ENCODE measurements at places on chromosomes 2 and 18.

- no peak for DNase-seq
Observed at GRCh38 chr2:47177043-47177565, 22.0 kb upstream of the STPG4 start.

DNA sequence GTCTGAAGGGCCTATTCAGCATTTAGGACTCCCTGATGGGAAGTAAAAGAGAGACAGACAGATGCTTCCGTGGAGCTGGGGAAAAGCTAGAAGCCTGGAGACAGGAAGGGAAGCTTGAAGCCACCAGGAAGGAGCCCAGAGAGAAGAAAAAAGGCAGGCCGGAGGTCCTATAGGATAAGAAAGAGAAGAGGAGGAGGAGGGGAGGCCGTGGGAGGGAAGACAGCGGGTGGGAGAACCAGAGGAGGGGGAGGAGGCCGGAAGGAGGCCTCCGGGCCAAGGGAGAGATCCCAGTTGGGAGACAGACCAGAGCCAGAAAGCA, 107.1 kb upstream of the PKDCC start:
- no peak for DNase-seq

DNA sequence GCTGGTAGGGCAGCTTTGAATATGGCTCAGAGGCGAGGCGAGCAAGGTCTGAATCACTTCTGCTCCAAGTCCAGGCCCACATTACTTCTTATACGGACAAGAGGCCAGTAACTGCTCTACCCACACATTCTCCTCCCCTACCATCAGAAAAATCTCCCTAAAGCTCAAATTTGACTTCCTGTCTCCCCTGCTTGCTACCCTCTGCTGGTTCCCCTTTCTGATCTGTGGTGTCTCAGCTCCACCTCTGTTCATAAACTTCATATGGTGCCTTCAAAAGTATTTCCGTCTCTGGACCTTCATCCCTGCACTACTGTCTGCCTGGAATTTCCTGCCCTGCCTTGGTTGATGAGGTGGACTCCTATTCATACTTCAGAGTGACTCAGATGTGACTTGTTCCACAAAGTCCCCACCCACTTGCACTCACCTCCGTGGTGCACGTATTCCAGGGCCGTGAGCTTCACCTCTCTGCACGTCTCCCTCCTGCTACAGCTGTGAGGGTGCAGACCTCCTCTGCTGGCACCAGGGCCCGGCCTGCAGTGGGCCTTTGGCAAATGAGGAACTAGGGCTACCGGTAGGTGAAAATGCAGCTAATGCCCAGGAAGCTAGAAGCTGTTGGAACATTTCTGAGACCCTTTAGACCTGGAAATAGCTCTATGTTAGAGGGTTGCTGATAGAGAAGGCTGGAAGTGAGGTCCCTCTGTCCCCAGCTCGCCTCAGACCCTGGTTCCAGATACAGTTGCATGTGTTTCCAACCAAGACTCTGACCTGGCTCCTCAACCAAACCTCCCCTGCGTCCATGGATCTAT, 24.6 kb upstream of the KCMF1 start:
- DNase-seq = no peak

DNA sequence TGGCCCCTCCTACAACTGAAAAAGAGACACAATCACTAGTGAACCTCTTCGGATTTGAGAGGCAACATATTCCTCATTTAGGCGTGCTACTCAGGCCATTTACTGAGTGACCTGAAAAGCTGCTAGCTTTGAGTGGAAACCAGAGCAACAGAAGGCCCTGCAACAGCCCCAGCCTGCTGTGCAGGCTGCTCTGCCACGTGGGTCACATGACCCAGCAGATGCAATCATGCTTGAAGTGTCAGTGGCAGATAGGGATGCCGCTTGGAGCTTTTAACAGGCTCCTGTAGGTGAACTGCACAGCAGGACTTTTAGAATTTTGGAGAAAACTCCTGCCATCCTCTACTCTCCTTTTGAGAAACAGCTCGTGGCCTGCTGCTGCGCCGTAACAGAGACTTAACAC, 578.6 kb upstream of the RAB6C start:
- DNase-seq = no peak

- DNase-seq = no peak
Observed at GRCh38 chr2:231353469-231353868, 42.0 kb upstream of the B3GNT7 start.

DNA sequence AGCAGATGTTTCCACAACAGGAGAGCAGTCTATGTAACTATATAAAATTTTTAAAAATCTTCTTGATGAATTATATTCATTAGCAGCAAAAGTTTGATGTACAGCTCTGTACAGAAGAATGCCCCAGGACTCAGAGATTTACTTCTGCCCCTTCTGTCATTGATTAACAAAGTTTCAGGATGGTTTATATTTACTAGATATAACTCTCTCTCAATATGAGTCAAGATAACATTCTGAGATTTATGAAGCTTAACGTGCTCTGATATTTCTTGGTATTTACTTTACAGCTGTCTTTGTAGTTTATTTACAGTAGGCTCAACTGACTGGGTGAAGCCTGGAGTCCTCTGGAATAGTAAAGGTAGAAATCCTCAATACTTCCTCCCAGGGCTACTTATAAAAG, 93.6 kb upstream of the HNMT start:
- no peak for DNase-seq

- peak; percentile 48 for DNase-seq
Observed at GRCh38 chr2:198054299-198054698, 249.9 kb downstream of the PLCL1 start.

DNA sequence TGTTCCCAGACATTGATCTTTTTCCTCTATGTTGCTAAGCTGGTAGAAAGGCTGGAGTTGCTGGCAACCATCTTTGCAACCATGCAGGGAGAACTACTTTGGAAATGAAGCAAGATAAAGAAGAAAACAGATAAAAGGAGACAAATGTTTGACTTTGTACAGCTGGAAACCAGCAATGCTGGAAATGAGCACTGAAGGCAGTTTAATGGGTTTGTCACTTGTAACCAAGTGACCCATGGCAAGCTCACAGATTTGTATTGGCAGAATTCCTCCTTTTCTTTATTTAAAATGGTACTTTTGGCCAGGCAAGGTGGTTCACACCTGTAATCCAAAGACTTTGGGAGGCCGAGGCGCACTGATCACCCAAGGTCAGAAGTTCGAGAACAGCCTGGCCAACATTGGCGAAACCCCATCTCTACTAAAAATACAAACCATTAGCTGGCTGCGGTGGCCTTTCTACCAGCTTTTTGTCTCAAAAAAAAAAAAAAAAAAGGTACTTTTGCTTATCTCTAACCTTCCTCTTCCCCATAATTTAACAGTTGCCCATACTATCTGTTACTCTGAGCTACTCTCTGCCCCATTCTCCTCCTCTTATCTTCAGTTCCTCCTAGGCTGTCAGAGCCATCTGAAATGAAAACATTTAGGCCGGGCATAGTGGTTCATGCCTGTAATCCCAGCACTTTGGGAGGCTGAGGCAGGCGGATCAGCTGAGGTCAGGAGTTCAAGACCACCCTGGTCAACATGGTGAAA, 2.0 kb upstream of the BOLA3 start:
- no peak for DNase-seq

- peak; percentile 89 for DNase-seq
Observed at GRCh38 chr2:240437861-240438809, 2.7 kb downstream of the GPC1 start.

DNA sequence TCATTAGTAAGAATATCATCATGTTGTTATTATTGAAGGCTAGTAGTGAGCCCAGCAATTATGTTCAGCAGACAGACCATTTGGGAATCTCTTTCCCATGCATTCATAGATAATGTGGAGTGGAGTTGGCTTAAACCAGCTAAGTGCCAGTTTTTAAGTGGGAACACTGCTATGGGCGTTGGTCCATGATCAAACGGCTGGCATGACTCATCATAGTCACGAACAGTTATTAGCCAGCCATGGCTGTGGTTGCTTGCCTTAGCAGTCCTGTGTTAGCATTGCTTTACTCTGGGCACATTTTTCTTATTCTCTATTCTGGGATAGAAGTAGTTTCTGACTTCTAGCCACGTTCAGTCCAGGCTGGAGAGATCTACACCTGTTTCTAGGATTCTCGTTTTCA, 17.7 kb downstream of the EIF4E2 start:
- DNase-seq = no peak

GRCh38 chr2:88545118-88545517, 82.1 kb downstream of the EIF2AK3 start:
- DNase-seq = peak; percentile 85

DNA sequence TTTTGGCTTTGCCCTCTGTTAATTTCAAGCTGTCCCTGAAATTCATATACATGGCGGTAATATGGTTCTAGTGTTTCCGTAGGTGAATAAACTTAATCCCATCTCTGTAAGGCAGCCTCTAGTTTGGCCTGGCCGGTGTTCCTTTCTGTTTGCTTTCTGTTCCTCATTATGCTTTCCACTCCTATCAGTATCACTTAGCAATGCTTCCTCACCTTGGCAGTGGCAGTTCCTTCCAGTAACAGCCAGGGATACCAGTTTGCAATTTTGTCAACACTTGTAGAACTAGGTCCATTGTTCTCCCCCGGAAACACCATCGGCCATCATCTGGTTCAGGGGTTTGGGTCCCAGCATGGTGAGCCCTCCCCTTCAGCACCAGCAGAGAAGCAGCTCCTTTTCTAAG, 18.2 kb upstream of the TNP1 start:
- no peak for DNase-seq

GRCh38 chr2:207422380-207422779, 107.4 kb upstream of the CREB1 start:
- DNase-seq = no peak

GRCh38 chr2:239400596-239401066, at the start of gene HDAC4:
HDAC4 (minus strand) TSS chr2:239401020; CDS start chr2:239352699, 48,321 bp downstream.
- peak; percentile 74 for DNase-seq

DNA sequence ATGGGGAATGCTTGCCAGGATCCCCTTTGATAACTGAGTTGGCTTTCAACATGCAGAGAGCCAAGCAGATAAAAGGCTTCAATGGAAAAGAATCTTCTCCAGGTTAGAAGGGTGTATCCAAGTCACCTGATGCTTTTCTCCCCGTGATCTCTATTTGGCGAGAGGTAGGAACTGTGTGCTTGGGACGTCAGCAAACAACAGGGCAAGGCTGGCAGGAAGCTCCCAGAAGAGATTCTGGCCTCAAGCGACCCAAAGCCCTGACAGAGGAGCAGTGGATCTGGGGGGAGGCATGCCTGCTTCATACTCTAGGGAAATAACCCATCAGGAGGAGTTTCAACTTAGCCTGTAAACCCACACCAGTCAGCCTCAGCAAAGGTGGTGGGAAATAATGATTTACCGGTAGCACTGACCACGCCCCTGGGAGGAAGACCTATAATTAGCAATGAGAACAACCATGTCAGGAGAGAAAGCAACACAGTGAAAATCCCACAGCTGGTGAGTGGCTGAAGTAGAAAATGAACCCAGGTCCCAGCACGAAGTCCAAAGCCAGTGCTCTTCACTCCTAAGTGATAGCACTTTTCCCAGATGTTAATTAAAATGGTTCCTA, 76.3 kb upstream of the SEC11C start:
- no peak for DNase-seq

GRCh38 chr2:134146620-134147019, 107.3 kb upstream of the MGAT5 start:
- no peak for DNase-seq

GRCh38 chr2:33130544-33130943, 183.8 kb downstream of the LTBP1 start:
- no peak for DNase-seq

DNA sequence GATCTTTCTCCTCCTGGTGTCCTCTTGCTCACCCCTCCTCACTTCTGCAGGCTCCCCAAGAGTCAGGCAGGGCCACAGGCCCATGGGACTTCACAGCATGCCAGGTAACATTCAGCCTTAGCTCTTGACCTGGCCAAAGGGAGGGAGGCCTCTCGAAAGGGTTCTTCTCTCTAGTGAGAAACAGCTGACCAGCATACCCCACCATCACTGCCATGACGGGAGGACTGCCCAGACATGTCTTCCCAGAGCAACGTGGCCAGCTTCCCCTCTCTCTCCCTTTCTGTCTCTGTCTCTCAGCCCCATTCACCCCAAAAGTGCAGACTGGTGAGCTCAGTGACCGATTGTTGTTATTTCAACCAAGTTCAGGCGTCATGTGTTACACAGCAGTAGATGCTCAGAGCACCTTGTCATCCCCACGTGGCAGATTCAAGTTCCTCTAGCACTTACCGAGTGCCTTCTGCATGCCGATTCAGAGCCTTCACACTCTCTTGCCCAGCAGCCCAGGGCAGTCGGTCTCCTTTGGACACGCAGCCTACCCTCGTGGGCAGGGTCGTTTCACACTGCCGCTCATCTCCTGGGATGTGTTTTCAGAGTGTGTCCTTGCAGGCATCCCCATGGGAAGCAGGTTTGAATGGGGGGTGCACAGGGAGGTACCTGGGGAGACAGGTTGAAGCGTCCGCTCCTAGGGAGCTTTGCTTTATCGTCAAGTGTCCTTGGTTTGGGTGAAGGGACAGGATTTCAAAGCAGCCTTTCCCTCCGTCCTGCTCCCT, 259.9 kb downstream of the NDUFA10 start:
- DNase-seq = no peak

GRCh38 chr2:218010140-218010983, 7.6 kb upstream of the TNS1 start:
- peak; percentile 90 for DNase-seq

DNA sequence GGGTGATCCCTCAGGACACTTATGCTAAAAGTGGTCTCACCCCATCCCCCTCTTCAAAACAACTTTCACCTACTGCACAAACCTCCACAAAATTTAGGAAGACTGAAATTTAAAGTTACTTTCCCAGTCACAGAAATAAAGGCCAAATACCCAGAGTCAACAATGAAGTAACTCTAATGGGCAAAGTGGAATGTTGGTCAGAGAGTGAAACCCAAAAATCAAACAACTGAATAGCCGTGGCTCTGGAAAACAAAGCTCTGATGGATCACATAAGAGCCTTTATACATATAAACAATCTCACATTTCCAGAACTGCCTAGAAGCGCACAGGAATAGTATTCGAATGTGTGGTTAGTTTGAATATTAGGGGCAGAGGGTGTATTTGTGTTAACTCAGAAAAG, 4.7 kb downstream of the ACVR1 start:
- no peak for DNase-seq

DNA sequence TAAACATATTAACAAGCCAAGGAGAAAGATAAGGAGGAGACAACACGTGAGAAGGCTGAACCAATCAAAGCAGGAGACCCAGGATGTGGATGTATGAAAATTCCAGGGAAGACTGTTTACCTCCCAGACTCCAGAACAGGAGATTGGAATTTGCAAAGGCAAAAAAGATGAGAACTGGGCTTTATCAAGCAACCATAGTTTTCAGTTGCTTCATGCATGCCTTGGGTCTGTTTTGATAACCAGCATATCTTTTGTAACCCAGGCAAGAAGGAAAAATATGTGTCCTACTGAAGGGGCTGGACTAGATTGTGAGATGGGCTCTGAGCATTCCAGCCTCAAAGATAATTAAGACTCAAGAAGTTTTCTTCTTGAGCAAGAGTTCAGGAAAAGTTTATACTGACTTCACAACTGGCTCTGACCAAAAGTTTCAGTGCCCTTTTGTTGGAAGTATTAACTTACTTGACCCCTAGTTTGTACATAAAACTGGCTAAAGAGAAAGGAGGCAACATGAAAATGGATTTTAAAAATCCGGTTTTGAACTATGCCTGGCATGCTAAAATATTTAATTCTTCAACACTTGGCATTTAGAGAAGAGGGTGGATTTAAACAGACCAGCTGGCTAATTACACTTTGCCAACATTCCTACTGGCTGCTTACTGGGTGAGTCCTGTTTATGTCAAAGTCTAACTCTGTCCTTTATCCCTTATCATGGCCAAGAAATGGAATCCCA, 79.3 kb upstream of the CD28 start:
- no peak for DNase-seq

GRCh38 chr2:8527031-8527430, 154.8 kb upstream of the ID2 start:
- DNase-seq = no peak

All from iPS-NIHi11 (cell line).